ENCODE measurements at places on chromosomes 2 and 18.

- DNase-seq: no peak
These were observed 59.4 kb downstream of the ALPK2 start for GRCh38 chr18:58569490-58569911.

GRCh38 chr2:178811901-178812300, 4.7 kb upstream of the TTN start:
- no peak for DNase-seq

- no peak for DNase-seq
These were observed 13.4 kb upstream of the NEMP2 start for GRCh38 chr2:190547886-190548285.

GRCh38 chr2:15705839-15706386, 114.2 kb downstream of the DDX1 start:
- DNase-seq: no peak

DNA sequence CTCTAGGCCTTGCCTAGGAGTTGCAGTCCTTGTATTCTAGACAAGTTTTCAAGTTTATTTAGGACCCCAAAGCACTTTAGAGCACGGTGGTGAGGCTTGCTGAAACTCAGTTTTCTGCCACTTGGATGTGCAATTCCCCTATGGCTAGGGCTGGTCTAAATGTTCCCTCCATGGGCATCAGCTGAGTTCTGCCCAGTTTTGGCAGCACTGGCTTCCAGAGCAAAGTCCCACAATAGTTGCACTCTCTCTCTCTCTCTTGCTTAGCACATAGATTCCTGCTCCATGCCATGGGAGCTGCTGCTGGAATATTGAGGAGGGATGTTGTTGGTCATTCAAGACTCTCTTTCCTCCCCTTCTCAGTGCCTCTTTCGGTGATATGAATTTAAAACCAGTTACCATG, 760.2 kb upstream of the SLC39A10 start:
- no peak for DNase-seq

GRCh38 chr2:140882671-140883620, 1247.9 kb downstream of the LRP1B start:
- DNase-seq: no peak
